ENCODE measurements at places on chromosomes 2 and 18.

- DNase-seq = no peak
Measured at GRCh38 chr18:43572163-43572562, 294.9 kb upstream of the SYT4 start.

DNA sequence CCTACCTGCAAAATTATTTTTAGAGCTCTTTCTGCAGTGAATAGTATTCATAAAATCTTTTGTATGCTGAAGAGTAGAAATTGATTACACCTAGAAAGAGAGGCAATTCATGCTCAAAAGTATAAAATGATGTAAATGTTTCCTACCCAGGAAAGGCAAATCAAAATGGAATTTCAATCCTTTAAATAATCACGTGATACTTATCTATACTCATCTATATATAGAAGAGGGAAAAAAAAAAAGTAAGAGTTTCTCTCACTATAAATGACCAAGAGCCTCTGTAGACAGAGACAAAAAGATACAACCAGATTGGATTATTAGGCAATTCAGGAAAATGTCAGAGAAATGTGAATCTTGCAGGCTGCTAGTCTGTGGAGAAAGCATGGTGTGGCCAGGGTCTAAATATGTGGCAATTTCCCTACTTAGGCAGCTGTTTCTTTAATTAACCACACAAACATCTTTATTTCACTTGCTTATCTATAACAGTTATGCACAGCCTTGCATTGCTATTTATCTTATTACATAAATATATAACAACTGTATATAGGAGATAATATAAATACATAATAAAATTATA lies 39.5 kb downstream of the METTL8 start:
- DNase-seq = no peak

- DNase-seq = no peak
Measured at GRCh38 chr2:151193576-151193975, 68.1 kb downstream of the RBM43 start.

- DNase-seq = no peak
Measured at GRCh38 chr2:26691161-26691560, 1.4 kb upstream of the KCNK3 start.

DNA sequence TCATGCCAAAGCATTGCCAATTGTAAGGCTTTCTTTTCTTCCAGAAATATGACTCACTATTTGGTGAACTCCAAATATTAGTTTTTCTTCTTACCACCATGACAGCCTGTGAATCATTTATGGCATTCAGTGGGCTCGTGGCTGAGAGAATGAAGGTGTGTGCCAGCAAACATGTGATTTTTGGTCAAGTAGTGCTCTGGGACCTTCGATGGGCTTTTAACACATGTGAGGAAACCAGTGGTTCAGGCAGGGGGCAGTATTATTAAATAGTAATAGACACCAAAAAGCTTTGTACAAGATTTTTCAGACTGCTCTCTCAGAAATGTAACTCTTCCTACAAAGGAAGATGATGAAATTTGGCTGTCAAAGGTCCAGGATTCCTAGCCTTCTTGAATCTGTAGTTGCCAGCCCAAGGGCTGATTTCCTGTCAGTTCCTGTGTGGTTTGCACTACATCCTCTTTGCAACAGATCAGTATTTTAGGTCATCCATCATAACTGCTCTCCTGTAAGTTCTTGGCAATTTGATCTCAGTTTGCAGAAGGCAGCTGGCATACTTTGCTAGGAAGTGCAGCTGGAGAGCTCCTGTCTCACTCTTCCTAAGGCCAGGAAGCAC lies 64.3 kb downstream of the BABAM2 start:
- peak; percentile 21 for DNase-seq

DNA sequence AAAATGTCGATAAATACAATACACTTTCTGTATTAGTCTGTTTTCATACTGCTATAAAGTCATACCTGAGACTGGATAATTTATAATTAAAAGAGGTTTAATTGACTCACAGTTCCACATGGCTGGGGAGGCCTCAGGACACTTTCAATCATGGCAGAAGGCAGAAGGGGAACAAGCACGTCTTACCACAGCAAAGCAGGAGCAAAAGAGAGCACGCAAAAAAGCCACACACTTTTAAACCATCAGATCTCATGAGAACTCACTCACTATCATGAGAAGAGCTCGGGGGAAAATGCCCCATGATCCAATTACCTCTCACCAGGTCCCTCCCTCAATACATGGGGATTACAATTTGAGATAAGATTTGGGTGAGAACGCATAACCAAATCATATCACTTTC lies 256.7 kb downstream of the ANAPC1 start:
- DNase-seq = no peak

- DNase-seq = no peak
Measured at GRCh38 chr2:179751163-179751809, 110.1 kb downstream of the ZNF385B start.

All from putamen (tissue), 1 donor.